ENCODE measurements at places on chromosomes 7 and 10.

- DNase-seq: no peak
Observed at GRCh38 chr10:45080331-45080730, 79.6 kb downstream of the ZNF22 start.

DNA sequence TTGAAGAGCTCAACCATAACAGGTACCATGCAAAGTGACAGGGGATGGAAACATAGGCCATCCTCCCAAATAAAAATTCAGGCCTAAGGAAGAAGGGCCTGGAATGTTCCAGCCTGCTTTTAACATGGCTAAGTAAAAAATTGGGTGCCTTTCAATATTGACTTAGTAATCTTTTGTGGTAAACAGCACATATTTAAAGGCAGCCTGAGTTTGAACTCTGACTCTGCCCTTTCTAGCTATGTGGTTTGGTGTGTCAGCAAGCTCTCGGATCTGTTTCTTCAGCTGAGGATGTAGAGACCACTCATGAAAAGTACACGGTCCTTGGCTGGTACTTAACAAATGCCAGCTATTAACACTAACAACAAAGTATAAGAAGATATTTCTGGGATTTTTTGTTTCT is 191.8 kb upstream of the CDCA7L start:
- no peak for DNase-seq

DNA sequence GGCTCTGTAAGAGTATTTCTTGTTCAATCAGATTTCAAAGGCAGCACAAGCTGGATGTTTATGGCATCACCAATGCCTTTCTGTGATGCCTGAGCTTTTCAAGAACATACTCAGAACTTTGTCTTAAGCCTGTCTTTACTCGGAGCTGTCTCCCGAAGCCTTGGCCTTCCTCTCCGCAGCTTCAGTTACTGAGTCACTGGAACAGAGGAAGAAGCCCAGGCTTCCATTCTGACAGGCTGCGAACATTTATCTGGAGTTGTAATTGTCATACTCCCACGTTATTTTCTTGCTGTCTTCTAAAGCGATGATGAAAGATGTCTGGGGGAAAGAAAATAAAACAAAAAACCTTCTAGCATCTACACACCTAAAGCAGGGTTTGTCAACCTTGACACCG is 43.9 kb downstream of the GRK5 start:
- no peak for DNase-seq

- DNase-seq: no peak
Observed at GRCh38 chr10:133088179-133088955, 643 bp downstream of the ADGRA1 start.

DNA sequence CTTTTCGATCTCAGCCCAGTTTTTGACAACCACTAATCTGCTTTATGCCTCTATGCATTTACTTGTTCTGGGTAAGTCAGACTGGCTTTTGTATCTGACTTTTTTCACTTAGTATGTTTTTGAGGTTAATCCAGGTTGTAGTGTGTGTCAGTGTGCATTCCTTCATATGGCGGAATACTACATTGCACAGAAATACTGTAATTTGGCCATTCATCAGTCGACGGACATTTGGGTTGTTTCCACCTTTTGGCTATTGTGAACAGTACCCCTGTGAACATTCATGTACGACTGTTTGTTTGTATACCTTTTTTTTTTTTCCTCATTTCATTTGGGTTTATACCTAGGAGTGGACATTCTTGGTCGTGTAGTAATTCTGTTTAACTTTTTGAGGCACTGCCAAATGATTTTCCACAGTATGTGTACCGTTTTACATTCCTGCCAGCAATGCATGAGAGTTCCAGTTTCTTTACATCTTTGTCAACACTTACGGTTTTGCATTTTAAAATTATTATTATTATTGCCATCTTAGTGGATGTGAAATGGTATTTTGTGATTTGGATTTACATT is 57.4 kb downstream of the MKLN1 start:
- no peak for DNase-seq

GRCh38 chr7:74405899-74406512 is 47.7 kb upstream of the GTF2IRD1 start:
- no peak for DNase-seq

DNA sequence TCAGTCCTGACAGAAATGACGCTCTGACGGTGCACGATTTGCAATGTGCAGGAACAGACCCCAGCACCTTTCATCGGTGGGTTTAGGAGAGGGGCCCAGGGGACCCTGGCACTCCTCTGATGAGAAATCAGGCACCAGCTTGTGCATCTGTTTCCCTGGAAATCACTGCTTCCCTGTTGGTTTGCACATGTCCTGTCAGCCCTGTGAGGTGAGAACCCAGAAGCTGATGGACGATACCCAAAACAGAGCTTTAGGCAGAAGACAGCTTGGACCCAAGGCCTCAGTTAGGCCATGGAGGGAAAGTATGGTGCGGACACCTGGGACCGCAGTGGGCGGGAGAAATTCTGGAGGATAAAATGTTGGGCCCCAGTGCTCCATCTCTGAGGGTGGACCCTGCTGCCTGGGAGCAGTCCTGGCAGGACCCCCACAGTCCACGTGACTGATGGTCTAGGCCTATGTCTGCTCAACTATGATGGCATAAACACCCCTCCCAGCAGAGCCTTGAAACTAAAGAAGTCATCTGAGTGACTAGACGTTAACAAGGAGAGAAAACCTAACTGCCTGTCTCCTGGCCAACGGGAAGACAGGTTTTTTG is 242.8 kb downstream of the PTPRN2 start:
- DNase-seq: no peak
